ENCODE measurements at places on chromosomes 5 and 9. TPM values are rescaled to one million over a fixed set of nuclear protein-coding genes. Genes with fewer than 3 reads are reported as not detected.

- DNase-seq, result no peak
These were observed 71.8 kb downstream of the TNC start for GRCh38 chr9:115046199-115046598.

- DNase-seq, result no peak
These were observed 292.4 kb downstream of the TRIM32 start for GRCh38 chr9:116979456-116979855.

GRCh38 chr5:61995486-61995885 is 310.5 kb upstream of the KIF2A start:
- no peak for DNase-seq

DNA sequence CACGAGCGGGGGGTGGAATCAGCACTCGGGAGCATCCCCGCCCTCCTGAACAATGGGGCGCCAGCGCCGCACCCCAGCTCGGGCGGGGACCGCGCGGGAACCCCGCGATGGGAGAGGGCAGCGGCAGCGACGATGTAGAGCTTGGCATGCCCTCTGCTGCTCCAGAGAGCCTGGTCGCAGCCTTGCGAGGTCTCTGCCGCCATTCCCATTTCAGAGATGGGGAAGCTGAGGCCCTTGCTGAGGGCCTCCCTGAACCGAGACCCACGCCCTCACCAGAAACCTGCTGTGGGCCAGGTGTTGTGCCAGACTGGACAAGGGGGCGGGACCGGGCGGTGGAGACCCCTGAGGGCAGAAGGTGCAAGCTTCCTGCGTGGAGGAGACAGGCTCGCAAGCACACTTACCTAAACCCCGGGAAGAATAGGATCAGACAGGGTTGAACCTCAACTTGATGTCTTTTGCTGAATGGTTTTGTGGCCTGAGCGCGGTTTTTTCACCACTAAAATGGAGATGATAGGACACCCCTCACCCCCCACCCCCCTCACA is 647 bp upstream of the MEGF9 start:
- DNase-seq, result no peak

GRCh38 chr9:112884721-112885120 is 6.0 kb downstream of the SLC46A2 start:
- DNase-seq, result no peak

DNA sequence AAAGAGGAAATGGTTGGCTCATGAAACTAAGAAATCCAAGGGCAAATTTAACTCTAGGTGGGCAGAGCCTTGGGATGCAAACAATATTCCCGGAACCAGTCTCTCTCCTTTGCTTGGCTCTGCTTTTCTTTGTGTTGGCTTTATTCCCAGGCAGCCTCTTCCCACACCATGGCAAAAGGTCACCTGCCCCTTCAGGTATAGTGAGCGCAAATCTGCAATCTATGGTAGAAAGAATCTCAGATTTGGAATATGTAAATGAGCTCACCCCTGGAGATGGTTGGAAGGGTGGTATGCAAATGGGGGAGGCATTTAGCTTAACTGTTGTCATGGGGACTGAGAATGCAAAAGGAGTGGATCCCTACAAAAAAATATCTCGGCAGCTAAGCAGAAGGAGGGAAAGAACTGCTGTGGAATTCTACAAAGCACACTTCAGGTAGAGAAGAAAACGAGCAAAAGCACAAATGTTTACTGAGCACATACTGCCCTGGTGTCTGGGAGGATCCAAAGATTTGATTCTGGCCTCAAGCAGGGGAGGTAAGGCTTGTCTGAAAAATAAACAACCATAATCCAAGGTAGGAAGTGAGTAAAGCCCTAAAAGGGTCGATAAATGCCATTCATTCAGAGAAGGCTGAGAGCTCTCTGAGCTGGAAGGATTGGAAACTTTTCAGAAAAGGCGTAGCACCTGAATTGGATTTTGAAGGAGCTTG is 139.7 kb downstream of the TLE1 start:
- no peak for DNase-seq

GRCh38 chr5:14506140-14506538 is 75.5 kb upstream of the OTULINL start:
- DNase-seq, result no peak

- DNase-seq, result no peak
These were observed 4.3 kb upstream of the C7 start for GRCh38 chr5:40904994-40905306.

DNA sequence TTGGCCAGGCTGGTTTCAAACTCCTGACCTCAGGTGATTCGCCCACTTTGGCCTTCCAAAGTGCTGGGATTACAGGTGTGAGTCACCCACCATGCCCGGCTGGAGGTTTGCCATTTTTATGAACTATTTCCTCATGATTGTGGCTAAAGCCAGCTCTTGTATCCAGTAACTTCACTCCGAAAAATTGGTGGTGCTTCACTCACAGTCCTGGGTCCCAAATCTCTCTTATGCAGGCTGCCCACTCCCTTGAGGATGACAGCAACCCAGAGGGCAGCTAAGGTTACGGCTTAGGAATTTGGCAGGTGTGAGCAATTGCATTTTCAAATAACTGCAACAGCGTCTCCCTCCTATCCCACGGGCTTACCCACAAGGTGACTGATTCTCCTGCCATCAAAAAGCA is 23.4 kb upstream of the FUBP3 start:
- no peak for DNase-seq

DNA sequence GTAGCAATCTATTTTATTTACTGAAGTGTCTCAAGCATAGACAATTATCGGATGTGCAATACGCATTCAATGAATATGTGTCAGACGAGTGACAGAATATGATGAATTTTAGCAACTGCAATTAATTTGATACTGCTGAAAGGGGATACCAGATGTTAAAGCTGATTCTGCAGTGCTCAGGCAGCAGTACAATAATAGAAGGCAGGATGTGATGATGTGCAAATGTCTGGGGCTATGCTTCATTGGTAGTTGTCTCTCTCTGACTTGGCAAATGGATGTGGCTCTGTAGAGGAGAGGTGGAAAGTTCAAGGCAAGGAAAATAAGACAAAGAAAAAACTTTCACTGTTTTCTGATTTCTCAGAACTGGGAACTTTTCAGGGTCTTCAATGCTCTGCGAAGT is 721.2 kb downstream of the CDH18 start:
- DNase-seq, result no peak

DNA sequence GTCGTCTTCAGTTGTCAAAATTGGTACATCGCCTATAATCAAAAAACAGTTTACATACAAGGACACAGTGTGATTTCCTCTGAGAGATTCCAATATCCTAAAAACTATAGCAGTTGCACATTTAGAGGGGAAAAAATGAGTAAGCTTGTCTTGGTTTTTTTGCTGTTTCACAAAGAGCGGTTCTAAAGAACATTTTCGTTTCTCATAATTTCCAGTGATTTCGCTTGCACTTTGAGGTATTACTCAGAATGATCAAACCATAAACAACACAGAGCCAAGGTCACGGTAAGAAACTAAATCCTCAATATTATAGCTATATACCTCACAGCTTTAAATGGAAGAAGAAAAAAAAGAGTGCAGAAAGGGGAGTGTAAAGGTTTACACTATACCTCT is 861 bp downstream of the MTX3 start:
- peak; percentile 39 for DNase-seq

DNA sequence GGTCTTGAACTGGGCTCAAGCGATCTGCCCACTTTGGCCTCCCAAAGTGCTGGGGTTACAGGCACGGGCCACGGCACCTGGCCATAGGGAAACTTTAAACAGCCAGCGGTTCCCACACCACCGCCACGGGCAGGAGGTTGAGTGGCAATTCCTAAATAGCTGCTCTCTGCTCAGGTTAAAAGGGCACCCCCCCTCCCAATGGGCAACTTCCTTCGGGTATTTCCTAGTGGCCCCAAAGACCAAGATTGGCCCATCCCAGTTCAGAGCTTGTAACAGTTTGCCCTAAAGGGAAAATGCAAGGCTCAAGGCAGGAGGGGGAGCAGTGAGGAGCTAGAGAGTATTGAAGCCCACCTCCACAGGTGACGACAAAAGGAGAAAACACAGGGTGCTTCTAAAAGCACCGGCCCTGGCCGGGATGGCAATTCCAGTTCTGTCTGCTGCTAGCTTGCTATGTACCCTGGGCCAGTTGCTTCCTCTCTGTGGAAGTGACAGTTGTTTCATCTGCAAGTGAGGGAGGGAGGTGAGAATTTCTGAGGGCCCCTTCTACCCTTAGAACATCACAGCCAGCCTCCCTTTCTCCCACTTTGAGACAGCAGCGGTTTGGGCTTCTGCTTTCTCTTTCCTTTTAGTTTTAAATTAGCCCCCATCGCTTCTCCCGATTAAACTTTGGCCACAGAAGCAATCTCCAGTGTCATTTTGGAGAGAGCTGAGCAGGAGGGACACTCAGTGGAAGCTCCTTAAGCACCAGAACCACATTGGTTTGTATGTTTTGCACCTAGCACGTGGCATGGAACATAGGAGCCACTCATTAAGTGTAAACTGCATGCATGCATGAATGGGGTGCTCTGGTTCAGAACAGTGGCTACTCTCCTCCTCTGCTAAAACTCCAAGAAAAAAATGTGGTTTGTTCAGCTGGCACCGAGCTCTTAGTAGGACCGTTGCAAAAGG is 17.3 kb upstream of the TNIP1 start:
- DNase-seq, result peak; percentile 52

- no peak for DNase-seq
These were observed 46.7 kb downstream of the FANCC start for GRCh38 chr9:95270790-95271189.

Gene GCNT1
- 9.7 TPM for total RNA-seq

Gene CCDC192
- total RNA-seq, result 0.25 TPM

Gene DENND1A
- total RNA-seq, result 18.5 TPM

Gene RFK
- 6.8 TPM for total RNA-seq

Gene SPINK14
- not detected for total RNA-seq

Gene ARL14EPL
- not detected for total RNA-seq
